ENCODE measurements at places on chromosomes 3 and 15.

GRCh38 chr15:88021601-88022000, 234.9 kb downstream of the NTRK3 start:
- no peak for DNase-seq

DNA sequence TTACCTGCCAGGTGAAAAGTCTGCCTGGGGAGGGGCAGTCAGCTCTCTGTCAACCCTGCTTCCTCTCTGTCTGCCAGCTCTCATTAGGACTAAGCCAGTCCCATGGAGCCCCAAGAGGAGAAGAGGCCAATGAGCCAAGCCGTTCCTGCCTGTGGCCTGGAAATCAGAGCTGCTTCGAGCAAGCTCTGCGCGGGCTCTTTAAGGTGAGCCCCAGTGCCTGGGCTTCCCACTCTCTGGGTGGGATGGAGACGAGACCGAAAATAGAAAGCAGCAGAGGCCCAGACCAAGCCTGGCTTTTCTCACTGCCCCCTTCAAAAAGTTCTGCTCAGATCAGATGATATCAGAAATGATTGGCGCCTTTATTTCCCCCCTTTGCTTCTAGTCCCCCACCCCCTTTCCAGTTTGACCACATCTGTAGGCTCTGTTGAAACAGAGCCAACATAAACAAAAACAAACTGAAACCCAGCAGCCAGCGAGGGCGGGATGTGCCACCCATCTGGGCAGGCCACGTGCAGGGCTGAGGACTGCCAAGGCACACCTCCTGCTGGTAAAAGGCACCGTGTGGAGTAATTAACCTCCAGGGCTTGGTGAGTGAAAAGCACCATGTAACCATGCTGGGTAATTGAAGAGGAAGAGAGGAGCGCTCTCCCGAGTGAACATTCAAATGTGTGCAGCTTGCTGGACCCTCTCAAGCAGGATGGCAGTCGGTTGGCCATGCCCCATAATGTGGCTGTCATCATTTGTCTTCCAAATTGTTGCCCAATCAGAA, 471.0 kb upstream of the PROK2 start:
- no peak for DNase-seq

- no peak for DNase-seq
These were observed 60.7 kb downstream of the ZNF621 start for GRCh38 chr3:40585381-40586016.

DNA sequence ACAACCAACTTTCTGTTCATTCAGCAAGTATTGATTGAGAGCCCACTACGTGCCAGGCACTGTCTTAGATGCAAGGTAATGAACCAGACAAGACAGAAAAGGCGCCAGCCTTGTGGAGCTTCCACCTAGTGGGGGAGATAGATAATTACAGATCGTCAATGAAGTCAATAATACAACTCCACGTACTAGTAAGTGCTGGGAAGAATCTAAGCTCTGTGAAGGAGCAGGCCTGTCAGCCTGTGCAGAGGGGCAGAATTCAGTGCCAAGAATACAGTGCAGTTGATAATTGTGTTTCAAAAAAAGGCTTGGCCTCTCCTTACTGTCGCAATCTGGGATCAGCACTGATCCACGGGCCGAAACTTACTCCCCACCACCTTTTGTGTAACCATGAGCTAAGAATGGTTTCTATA, 186.3 kb downstream of the FEZF2 start:
- DNase-seq: no peak

Data from skeletal muscle cell (primary cell).